T-helper 17 cell (primary cell): ENCODE measurements at places on chromosomes 4 and X. TPM values are rescaled to one million over a fixed set of nuclear protein-coding genes. Genes with fewer than 3 reads are reported as not detected.

The MAGEB1 gene
- not detected for total RNA-seq

The PAGE1 gene
- not detected for total RNA-seq

The ANK2 gene
- total RNA-seq, result 0.25 TPM

The PAK3 gene
- 2.7 TPM for total RNA-seq

- no peak for DNase-seq
These were observed 48.8 kb downstream of the MAP7D2 start for GRCh38 chrX:20067709-20068561.

- DNase-seq, result no peak
These were observed 90.2 kb downstream of the TET2 start for GRCh38 chr4:105236916-105237311.

DNA sequence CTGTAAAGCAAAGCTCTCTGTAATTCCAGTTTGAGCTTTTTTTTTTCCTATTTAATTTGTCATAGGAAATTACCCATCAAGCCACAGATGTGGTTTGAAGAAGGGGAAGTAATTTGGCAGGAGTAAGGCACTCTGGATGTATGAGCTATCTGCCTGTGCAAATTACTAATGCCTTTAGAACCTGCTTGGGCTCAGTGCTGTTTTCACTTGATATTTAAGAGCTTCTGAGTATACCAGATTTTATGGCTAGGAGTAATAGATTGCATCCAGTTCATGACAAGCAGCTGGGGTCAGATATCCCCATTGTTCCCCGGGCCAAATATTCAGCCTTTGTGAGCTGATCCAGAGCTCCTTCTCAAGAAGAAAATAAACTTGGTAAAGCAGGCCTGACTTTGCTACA, 89.1 kb downstream of the DCAF8L2 start:
- no peak for DNase-seq

- DNase-seq, result no peak
These were observed 27.1 kb upstream of the STBD1 start for GRCh38 chr4:76279462-76279861.

DNA sequence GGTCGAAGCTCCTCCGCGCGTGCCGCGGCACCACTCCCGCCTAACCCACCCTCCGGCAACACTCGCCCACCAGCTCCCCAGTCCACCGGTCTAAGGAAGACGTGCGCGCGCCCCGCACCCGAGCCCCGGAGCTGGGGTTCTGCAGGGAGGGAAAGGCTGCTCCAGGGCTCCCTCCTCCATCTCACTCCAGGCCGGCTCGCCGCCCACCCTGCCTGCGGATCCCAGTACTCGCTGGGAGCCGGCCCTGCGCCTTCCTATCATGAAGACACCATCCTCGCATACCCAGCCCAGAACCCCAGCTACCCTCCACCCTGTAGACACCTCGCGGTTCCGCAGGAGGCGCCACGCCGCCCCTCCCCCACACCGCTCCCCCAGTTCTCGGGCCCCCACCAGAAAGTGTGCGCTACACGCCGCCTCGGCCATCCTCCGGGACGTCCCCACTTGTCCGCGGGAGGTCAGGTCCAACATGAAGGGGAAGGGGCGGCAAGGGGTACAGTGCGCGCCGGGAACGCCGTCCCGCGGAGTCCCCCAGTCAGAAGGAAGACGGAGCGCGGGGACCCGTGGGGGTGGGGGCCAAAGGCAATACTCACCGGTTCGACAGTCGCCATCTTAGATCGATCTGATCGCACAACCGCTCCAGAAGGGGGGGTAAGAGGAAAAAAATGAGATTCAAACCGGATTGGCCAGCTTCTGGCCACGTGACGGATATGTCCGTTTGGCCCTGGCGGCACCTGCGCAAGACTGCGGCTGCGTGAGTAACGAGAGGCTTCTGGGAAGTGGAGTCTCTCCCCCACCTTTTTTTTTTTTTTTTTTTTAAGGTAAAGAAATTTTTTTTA, at the start of gene EIF4E:
Gene EIF4E, minus strand, starts transcription at position 629 of the 836 bp plus-strand sequence. Its CDS starts 21 bp downstream, at position 608.
- DNase-seq, result peak; percentile 95

DNA sequence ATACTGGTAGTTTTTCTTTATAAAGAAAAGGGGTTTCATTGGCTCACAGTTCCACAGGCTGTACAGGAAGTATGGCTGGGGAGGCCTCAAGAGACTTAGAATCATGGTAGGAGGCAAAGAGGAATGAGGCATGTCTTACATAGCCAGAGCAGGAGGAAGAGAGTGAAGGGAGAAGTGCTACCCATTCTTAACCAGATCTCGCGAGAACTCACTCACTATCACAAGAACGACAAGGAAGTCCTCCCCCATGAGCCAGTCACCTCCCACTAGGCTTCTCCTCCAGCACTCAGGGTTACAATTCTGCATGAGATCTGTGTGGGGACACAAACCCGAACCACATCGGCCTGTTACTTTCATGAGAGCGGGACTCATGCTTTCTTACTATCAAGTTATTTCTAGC, 240.5 kb downstream of the TENM3 start:
- DNase-seq, result no peak

GRCh38 chrX:50871922-50872453, 38.5 kb upstream of the BMP15 start:
- no peak for DNase-seq

DNA sequence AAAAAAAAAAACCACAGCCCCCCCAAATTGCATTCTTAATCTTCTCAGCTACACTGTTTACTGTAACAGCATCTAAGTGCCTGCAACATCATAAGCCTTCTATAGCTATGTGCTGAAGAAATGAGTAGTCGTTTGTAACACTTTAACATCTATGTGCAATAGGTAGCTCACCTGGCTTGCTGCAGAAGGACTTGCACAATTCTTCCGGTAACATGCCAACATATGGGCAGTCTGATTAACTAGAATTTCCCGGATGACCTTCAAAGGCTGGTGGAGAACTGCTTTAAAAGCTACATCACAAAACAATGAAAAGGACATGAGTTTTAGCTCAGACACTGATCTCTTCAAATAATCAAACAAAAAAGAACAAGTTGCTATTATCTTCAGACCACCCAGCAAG, 52.9 kb downstream of the METTL14 start:
- DNase-seq, result no peak

GRCh38 chr4:123649250-123649644, 252.7 kb downstream of the SPRY1 start:
- DNase-seq, result no peak
